AG20443 (cell line): ENCODE measurements at places on chromosomes 3 and 15.
A peak's percentile ranks its signal among the peaks of the same experiment; 100 is the strongest.

DNA sequence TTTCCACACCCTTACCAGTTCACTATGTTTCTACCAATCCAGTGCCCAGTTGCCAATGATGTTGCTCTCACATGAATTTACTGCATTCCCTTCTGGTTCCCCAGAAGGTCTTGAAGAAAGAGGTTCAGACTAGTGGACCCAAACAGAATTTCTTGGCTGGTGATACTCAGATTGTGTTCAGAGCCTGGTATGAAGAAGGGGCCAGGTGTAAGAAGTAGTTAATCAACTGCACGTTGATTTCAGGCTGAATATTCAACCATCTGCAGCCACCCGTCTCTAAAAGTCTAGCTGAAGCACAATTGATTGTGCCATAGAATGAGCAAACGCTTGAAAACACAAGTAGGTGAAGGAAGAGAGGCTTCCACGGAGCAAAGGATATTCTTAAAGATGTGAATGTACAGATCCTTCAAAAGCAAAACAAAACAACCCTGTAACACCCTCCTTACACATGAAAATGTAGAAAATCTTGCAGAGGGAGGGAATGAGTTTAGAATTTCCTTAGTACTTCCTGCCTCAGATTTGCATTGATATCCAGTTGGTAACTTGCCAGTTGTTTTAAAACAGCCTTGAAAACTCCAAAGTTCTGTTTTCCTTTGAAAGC lies 4.7 kb downstream of the RBMS3 start:
- DNase-seq: no peak

DNA sequence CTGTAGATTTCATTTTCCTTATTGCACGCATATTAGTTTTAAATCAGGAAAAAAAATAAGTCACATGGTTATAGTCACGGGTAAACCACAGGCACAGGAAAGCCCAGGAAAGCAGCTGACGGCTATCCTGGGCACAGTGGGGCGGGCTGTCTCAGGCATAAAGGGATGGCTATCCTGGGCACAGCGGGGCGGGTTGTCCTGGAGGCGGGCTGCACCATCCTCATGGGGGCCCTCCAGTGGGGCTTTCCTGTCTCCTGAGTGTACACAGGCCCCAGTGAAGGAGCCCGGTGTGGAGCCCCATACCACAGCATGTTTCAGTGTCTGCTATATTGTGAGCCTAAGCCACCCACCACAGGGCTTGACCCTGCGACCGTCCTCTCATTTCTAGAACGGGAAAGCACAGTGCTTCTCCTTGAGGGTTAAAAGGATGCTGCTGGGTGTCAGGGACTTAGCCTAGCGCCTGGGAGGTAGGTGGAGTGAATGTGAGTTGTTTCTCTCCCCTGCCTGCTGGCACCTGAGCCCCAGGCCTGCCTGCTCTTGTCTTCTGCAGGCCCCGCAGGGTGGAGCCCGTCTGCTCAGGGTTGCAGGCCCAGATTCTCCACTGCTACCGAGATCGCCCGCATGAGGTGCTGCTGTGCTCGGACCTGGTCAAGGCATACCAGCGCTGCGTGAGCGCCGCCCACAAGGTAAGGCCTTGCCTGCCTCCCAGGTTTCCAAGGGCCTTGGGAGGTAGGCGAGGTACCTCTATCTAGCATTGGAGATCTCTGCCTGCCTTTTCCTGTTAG lies 25.9 kb upstream of the PLXNA1 start:
- DNase-seq: no peak

GRCh38 chr3:183212096-183212495 lies 41.0 kb upstream of the B3GNT5 start:
- no peak for DNase-seq

DNA sequence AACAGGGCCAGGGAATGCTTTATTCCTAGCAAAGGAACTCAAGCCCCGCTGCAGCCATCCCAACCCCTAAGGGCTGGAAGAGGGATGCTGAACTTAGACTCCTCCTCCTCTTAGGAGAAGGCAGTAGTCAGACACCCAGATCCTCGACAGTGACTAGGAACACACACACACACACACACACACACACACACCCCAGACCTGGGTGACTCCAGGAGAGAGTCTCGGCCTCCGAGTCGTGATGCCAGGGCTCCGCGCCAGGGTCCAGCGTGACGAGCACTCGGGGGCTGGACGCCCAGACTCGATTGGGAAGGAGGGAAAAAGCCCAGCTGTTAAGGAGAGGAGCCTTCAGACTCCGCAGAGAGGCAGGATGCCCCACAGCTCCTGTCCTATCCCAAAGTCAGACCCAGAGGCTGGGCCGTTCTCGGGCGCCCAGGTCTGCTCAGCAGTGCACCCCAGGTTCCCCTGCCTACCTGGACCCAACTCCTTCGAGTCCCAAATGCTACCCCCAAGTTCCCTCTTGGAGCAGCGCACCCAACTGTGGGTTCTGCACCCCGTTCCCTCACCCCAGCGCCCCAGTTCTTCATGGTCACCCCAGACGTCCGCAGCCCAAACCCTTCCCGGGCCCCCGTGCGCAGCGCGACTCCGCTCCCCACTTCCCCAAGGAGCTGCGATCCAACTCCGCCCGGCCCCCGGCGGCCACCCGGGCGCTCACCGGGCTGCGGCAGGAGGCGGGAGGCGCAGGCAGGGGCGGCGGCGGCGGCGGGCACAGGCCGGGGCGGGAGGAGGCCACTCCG lies 421 bp downstream of the BMF start:
- peak; percentile 55 for DNase-seq

DNA sequence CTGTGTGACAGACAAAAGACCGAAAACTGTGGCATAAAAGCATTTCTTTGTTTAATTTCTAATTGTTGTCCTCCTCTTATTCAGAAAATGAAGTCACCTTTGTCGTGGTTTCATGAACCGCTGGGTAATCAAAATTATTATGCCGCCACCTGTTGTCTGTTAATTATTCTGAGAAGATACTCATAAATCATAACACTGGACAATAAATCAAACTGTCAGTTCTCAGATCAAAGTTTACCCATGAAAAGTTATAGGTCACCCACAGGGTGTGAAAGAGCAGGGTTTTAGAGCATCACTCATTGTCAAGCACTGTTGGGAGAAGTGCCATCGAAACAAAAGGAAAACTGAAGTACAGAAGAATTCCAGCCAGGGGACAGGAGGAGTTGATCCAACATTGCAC lies 474.3 kb downstream of the NR2F2 start:
- DNase-seq: no peak

- DNase-seq: no peak
Measured at GRCh38 chr3:127149621-127150310, 43.2 kb upstream of the PRR23E start.

GRCh38 chr3:175121225-175121624 lies 262.1 kb downstream of the NAALADL2 start:
- DNase-seq: no peak

GRCh38 chr3:134242649-134243617 lies 7.7 kb downstream of the RYK start:
- DNase-seq: peak; percentile 77

- no peak for DNase-seq
Measured at GRCh38 chr15:85583442-85583841, 203.0 kb downstream of the AKAP13 start.

- no peak for DNase-seq
Measured at GRCh38 chr15:26983822-26984221, 12.8 kb downstream of the GABRG3 start.

GRCh38 chr3:103059432-103059831 lies 624.6 kb downstream of the ZPLD1 start:
- no peak for DNase-seq

GRCh38 chr3:53318522-53318921 lies 28.8 kb downstream of the DCP1A start:
- DNase-seq: peak; percentile 75

- DNase-seq: no peak
Measured at GRCh38 chr15:56715220-56715619, 18.1 kb downstream of the ZNF280D start.

GRCh38 chr15:84775867-84776449 lies 27.6 kb downstream of the ZNF592 start:
- DNase-seq: no peak

- no peak for DNase-seq
Measured at GRCh38 chr3:109241459-109242186, 74.7 kb downstream of the DPPA2 start.

DNA sequence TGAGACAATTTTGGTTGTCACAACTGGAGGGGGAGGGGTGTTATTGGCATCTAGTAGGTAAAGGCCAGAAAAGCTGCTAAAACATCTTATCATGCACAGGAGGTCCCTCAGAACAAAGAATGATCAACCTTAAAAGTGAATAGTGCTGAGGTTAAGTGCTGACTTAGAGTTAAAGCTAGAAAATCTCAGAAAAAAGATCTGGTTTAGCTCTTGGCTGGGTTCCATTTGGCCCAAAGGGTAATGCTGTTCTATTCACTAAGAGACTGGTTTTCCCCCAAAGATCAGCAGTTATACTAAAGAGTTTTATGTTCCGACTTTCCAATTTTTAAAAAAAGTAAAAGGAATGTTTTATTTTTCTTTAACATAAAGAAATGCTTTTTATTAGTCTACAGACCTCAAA lies 15.6 kb downstream of the DCBLD2 start:
- DNase-seq: no peak

DNA sequence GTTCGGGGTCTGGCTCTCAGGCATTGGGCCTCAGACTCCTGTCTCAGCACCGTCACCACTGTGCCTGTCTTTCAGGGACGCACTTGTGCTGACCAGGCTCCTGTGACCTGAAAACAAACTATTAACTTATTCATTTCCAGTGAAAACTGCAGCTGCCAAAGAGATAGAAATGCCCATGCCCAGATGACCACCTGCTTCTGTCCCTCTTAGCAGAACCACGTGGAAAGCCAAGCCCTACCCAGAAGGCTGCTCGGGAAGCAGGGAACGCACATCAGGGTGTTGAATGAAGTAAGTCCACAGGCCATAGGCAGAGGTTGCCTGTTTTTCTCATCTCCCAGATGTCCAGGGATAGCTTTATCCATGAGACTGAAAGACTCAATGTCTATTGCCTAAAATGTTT lies 219.3 kb downstream of the EBLN2 start:
- no peak for DNase-seq

DNA sequence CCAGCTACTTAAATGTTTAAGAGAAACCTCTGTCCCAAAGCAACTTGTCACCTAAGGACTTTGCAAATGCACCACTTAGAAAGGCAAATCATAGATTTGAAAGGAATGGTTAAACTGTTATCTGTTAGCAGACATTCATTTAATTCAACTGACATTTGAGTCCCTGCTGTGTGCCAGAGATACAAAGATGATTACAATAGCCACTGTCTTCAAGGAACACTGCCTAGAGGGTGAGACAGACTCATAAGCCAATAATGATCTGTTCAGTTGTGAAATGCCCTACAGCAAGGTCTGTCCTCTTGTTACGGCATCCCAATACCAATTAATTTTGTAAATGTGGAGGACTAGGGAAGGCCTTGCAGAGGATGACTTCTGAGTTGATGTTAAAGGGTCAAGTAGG lies 113.1 kb downstream of the ATG7 start:
- DNase-seq: peak; percentile 34

GRCh38 chr3:169179722-169180121 lies 483.8 kb downstream of the MECOM start:
- no peak for DNase-seq

GRCh38 chr3:15722877-15723623 lies 74.7 kb downstream of the ANKRD28 start:
- DNase-seq: no peak

- DNase-seq: peak; percentile 78
Measured at GRCh38 chr3:124837730-124838186, 49.4 kb downstream of the ITGB5 start.

DNA sequence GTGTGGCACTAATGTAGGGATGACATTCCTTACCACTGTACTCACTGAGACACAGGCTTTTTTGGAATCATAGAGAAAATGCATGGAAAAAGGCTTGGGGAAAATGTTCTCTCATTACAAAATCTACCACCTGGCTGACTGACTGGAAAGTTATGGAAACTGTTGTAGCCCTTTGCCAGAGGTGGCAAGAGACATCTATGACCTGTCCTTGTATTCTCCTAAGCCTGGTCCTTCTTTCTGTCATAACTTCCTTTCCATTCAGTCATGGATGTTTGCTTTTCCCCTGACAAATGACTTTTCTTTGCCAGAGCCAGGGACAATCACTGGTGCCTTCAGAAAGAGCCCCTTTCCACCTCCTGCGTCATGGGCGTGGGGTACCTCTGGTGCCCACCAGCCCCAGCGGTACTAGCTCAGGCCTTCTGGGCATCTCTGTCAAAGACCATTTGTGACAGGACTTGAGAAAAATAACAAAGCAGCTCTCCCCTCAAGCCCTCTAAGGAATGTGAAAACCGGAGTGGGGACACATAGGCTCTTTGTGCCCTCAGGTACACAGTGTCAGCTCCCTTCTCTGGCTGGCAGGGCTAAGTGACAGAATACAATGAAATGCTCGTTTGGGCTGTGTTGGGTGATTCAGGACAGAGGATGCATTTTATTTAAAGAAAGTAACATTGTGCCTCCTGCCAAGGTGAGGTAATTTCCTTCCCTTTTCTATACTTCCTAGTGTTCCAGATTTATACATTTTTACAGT lies 381.1 kb upstream of the RASGRP1 start:
- no peak for DNase-seq

DNA sequence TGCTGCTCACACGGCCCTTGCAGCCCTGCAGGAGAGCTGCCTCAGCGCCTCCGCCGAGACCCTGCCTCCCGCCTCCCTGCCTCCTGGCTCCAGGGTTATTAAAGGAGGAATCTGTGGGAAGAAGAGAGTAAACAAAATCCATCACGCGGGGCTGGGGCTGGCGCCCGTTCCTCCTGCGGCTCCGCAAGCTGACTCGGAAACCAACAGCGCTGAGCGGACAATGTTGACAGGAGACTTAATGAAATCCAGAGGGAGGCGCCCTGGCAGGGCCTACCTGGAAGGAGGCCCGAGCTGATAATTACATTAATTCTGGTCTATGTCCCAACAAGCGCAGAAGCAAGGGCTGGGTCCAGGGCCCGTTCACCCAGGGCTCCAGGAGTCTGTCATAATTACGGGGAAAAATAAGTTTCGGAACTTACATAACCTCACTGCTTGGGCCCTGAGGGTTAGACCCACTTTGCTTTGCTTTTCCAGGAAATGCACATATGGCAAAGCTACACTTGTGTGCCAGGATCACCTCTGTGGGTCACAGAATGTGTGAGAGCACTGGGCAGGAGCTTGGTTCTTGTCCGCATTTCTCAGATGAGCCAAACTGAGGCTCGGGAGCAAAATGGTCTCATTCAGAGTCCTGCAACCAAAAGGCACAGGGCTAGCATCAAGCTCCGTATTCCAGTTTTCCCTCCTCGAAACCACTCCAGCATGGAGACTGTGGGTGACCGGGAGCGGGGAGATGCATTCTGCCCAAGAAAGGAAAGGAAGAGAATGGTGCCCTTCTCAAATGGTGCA lies 43.8 kb upstream of the SLC6A6 start:
- DNase-seq: peak; percentile 73
